Mammary epithelial cell (primary cell): ENCODE measurements at places on chromosomes 11 and 22. TPM values are rescaled to one million over a fixed set of nuclear protein-coding genes. Genes with fewer than 3 reads are reported as not detected.

DNA sequence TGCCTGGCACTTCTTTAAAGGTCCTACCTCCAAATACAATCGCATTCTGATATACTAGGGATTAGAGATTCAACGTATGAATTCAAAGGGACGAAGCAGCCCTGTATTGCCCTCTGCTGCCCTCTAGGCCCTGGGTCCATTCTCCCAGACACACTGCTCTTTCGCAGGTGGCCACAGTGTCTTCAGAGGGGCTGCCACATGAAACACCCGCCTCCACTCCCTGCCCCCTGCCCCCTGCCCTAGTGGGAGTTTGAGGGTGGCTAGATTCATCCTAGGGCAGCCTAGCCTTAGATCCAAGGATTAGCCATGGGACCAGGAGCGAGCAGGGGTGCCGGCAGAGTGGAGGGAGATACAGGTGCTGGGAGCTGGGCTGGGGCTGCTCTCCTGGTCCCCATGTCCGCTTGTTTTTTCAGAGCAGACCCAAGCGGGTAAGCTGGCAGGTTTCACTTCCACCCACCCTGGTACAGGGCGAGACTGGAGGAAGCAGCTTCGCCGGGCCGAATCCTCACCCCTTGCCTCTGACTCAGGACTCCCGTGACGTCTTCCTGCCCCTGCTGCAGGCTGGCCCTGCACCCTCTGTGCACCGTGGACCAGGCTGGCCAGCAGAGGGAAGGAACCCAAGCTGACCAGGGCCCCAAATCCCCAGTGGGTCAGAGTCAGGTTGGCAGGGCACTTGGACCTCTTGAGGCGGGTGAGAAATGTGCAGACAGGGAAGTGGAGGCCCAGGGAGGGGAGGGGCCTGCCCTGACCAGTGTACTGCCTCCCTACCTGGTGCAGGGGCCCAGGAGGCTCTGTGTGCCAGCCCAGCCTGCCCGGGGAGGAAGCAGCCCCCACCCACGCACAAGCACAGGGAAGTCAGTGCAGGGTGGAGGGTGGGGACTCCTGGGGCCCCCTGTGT, 28.4 kb upstream of the HMOX1 start:
- DNase-seq = no peak

Gene NXPE2
- polyA plus RNA-seq = 0.05 TPM

GRCh38 chr11:75849894-75850293, 34.9 kb downstream of the UVRAG start:
- no peak for DNase-seq

Gene OR4P4
- polyA plus RNA-seq = not detected

Gene FIBIN
- 0.77 TPM for polyA plus RNA-seq

DNA sequence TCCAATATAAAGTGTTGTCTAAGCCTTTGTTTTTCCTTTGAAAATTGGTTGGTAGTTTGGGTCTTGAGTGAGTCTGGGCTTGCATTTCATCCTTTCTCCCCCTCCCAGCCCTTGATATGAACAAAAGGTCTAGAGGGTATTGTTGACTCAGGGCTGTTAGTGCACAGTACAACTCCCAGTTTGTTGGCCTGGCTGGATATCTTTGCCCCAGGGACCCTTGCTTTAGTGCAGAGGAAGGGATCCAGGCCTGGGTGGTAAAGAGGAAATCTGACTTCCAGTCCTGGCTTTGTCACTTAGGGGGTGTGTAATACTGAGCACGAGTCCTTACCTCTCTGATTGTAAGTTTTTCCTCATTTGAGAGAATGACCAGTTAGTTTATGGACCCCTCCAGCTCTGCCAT, 330.4 kb downstream of the TMEM135 start:
- DNase-seq = no peak

DNA sequence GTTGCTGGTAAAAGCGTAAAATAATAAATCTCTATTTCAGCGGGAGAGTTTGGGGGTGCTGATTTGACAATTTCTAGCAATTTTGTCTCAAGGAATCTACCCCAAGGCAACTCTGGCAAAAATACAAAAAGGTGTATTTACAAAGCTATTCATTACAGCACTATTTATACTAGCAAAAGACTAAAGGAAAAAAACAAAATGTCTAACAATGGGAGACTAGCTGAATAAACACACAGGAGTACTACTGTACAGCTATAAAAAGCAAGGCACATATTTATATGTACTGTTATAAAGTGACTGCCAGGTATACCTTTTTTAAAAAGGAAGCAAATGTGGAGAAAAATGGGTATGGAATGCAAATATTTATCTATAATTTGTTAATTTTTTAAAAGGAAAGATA, 32.7 kb downstream of the SLC35F2 start:
- no peak for DNase-seq

Gene TRIM51
- not detected for polyA plus RNA-seq

DNA sequence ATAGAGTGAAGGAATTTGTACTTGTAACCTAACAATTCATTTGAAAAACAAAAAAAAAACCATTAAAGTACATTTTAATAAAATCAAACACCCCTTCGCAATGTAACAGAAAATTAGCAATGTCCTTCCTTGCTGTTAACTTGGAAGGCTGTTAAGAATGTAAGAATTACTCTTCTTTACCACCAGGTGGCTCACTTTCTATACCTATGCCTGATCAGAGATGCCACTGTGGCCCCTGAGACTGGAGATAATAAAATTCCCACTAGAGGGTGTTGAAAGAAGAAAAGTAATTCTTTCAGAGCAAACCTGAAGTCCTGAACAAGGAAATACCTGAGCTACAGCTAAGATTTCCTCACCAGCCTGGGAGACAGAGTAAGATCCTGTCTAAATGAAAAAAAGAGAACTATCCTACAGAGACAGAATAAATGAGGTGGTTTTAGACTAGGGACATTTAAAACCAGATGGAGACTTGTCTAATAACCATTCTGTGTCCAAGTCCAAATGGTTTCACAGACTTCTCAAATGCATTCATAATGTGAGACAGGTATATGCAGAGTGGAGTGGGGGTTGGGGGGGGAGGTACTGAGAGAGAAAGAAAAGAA, 1089.3 kb downstream of the FAM181B start:
- DNase-seq = peak; percentile 51

- DNase-seq = no peak
These were observed 8.5 kb upstream of the ARFGAP3 start for GRCh38 chr22:42865536-42865935.

Gene BAIAP2L2
- 5.4 TPM for polyA plus RNA-seq

GRCh38 chr11:66070604-66071380, 720 bp downstream of the PACS1 start:
- peak; percentile 54 for DNase-seq

GRCh38 chr22:44192098-44192815, 11.5 kb downstream of the PARVG start:
- peak; percentile 5 for DNase-seq

DNA sequence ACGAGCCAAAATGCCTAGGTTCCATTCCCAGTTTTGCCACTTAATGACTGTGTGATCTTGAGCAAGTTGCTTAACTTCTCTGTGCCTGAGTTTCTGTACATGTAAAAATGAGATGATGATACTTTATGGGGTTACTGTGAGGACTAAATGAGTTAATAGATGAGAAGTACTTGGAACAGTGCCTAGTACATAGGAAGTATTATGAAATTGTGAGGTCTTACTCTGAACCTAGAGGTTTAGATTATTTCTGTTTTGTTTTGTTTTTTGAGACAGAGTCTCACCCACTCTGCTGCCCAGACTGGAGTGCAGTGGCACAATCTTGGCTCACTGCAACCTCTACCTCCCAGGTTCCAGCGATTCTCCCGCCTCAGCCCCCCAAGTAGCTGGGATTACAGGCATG, 227.0 kb upstream of the POU2AF2 start:
- DNase-seq = peak; percentile 4

Gene FAM180B
- polyA plus RNA-seq = not detected

Gene BUD13
- polyA plus RNA-seq = 14.4 TPM

Gene OR51B4
- not detected for polyA plus RNA-seq

Gene SOX6
- polyA plus RNA-seq = 0.97 TPM

- no peak for DNase-seq
These were observed 3.8 kb upstream of the MPPED1 start for GRCh38 chr22:43408009-43408408.

DNA sequence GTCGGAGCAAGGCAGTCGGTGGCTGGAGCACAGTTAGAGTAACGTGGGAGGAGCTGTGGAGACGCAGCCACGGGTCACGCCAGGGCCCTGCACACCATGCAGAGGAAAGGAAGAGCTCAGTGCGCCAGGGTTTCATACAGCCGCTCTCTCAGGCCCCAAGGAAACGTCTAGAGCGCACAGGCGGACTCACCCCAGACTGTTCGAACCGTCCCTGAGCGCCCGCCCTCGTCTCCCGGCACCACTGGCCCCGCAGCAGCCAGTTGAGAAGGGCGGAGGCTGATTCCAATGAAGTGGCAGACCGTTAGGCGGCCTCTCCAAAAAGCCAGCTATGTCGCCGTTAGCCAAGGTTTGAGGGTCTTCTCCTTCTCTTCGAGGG, 483 bp upstream of the HYLS1 start:
- peak; percentile 66 for DNase-seq
